ENCODE measurements at places on chromosomes 2 and 18.

GRCh38 chr2:53437371-53437770 is 330.2 kb upstream of the CHAC2 start:
- DNase-seq, result no peak

- no peak for DNase-seq
These were observed 147.6 kb upstream of the SMAD7 start for GRCh38 chr18:49098386-49098785.

- DNase-seq, result no peak
These were observed 758.1 kb upstream of the ACVR2A start for GRCh38 chr2:147086715-147087114.

DNA sequence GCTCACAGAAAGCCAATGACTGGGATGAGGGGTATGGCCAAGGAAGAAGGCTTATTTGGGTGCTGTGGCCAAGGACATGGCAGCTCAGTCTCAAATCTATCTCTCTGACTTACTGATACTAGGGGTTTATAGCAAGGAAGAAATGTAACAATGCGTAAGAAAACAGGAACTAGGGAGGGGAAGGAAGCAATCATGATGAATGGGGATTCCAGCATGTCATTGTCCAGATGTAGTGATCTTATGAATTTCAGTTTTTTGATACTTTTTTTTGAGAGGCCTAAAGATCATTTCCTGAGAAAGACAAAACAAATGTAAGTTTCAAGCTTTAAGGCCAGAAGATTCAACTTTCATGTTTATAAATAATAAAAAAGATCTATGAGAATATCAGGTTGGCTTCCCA is 298.6 kb upstream of the FAM98A start:
- DNase-seq, result peak; percentile 13

DNA sequence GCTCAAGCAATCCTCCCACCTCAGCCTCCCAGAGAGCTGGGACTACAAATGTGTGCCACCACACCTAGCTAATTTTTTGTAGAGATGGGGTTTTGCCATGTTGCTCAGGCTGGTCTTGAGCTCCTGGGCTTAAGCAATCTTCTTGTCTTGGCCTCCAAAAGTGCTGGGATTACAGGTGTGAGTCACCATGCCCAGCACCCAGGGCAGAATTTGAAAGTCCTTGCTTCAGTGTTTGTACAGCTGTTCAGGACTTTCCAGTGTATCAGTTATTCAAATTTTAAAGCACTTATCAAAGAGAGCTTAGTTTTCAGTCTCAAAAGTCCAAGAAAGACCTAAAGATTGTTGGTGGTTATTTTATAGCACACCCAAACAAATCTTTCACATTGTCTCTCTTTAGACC is 43.6 kb upstream of the VPS54 start:
- no peak for DNase-seq

All from GDM1 (cell line).